Endothelial cell of umbilical vein (primary cell): ENCODE measurements at places on chromosomes 6 and 20. TPM values are rescaled to one million over a fixed set of nuclear protein-coding genes. Genes with fewer than 3 reads are reported as not detected.

- no peak overlapping the region for H3K27ac ChIP-seq
- H3K36me3 ChIP-seq, result no peaks in the 10 kb centered on the region
- H3K4me3 ChIP-seq, result no peak overlapping the region
- no peak for DNase-seq
- H3K4me1 ChIP-seq, result no peaks in the 10 kb centered on the region
Observed at GRCh38 chr6:3471711-3472110, 14.9 kb upstream of the SLC22A23 start.

DNA sequence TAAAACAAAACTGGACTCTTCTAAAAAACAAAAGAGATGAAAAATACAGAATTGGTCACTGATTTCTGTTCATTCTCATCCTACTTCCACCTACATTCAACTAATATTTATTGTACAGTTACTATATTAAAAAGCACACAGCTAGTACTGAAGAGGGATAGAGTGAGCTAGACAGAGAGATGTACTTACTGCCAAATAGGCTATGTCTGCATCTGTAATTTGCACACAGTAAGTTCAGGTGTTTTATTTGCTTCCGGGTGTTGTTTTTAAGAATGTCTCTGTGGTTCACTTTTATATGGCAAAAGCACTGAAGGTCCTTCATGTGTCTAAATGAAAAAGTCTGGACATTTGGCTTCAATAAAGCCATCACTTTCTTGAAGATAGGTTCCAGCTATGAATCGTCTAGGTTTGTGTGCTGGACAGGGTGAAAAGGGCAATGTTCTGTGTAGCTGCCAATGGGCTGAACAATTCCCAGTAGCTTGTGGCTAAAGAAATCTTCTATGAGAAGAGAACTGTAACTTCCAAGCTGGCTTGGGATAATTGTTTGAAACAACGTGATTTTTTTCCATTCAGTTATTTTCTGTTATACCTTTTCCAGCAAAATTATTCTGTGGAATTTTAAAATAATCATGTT, 47.3 kb downstream of the EPB41L2 start:
- no peak overlapping the region for H3K4me3 ChIP-seq
- peak overlapping the region; percentile 40 for H3K27ac ChIP-seq
- no peaks in the 10 kb centered on the region for H3K36me3 ChIP-seq
- peaks cover 38% of the 10 kb centered on the region for H3K4me1 ChIP-seq
- DNase-seq, result peak; percentile 76

GRCh38 chr6:140490081-140490480, 1115.6 kb upstream of the CITED2 start:
- no peaks in the 10 kb centered on the region for H3K36me3 ChIP-seq
- DNase-seq, result no peak
- no peaks in the 10 kb centered on the region for H3K4me1 ChIP-seq
- no peak overlapping the region for H3K27ac ChIP-seq

UFL1 gene
- total RNA-seq, result 18.3 and 19.6 TPM in 2 replicates

DNA sequence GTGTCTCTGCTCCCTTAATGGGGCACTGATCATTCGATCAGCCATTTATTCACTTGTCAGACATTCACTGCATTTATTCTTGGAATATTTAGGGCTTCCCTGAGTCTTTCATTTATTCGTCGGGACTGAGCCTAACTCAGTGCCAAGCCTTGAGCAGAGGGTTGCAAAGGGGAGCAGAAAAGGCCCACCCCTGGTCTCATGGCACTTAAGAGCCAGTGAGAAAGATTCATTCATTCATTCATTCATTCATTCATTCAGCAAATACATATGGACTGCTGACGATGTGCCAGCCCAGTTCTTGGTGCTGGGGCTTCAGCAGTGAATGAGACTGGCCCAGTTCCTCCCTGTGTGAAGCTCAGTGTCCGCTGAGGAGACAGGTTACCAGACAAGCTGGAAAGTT, 36.6 kb downstream of the SIRPA start:
- H3K4me3 ChIP-seq, result no peak overlapping the region
- H3K36me3 ChIP-seq, result no peaks in the 10 kb centered on the region
- H3K4me1 ChIP-seq, result no peaks in the 10 kb centered on the region
- no peaks in the 10 kb centered on the region for H3K27me3 ChIP-seq
- H3K27ac ChIP-seq, result no peak overlapping the region
- no peak for DNase-seq

DNA sequence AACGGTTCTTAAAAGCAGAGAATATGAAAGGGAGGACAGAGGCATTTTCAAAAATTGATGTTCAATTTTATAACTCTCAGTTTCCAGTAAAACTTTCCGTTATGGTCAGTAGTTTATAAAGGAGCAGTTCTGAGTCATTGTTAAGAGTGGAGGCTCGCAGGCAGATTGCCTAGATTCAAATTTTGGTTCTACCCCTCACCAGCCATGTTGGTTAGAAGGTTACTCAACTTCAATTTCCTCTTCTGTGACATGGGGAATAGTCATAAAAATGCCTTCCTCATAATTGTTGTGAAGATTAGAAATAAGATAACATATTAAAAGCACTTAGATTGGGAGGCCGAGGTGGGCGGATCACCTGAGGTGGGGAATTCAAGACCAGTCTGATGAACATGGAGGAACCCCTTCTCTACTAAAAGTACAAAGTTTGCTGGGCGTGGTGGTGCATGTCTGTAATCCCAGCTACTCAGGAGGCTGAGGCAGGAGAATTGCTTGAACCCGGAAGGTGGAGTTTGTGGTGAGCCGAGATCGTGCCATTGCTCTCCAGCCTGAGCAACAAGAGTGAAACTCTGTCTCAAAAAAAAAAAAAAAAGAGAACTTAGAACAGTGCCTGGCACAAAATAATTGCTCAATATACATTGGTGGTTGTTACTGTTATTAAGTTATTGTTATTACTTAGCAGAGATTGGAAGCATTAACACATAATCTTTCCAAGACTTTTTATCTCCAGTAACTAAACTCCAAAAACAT, 348.9 kb downstream of the NRN1 start:
- no peak overlapping the region for H3K27ac ChIP-seq
- H3K4me1 ChIP-seq, result no peaks in the 10 kb centered on the region

PTCRA gene
- not detected in 2 replicates for total RNA-seq

DNA sequence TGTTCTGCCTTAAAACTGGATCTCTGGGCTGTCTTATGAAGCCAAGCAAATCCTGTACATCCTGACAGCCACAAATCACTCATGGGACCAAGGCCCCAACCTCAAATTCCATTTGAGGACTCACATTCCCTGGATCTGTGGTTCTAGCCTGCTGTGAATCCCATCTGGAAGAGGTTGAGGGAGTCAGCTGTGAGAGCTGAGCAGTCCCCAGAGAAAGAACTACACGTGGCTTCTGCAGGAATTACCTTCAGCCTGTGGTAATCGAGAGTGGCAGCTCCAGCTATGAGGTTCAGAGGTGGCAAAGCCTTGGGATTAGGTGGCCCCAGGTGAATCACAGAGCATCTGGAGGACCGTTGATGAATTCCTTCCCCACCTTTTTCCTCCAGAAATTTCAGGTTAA, 245.2 kb downstream of the SLC24A3 start:
- H3K4me1 ChIP-seq, result no peaks in the 10 kb centered on the region
- H3K36me3 ChIP-seq, result no peaks in the 10 kb centered on the region
- DNase-seq, result no peak

GRCh38 chr6:83226517-83226916, 33.4 kb downstream of the RWDD2A start:
- no peaks in the 10 kb centered on the region for H3K27me3 ChIP-seq
- H3K27ac ChIP-seq, result no peak overlapping the region
- H3K4me1 ChIP-seq, result peaks cover 10% of the 10 kb centered on the region
- peak; percentile 46 for DNase-seq
- no peak overlapping the region for H3K4me3 ChIP-seq
- H3K36me3 ChIP-seq, result no peaks in the 10 kb centered on the region

CRISP3 gene
- not detected in 2 replicates for total RNA-seq

IL17A gene
- total RNA-seq, result not detected in 2 replicates

DNA sequence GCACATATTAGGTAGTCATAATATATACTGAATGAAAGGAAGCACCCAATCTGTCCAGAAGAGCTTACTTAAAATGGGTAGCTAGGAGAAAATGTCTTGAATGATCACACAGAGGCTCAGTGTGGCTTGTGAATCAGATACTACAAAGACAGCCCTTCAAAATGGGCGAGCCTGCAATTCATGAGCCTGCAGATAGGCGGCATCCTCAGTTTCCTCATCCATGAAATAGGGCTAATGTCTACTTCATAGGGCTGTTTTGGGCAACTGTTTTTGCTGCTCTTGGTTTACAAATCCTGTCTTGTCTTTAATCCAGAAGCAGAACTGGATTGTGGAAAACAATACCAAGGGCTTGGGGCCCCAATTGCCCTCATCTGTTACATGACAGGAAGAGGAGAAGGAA, 129.3 kb upstream of the KCNK16 start:
- no peaks in the 10 kb centered on the region for H3K27me3 ChIP-seq
- H3K4me3 ChIP-seq, result no peak overlapping the region
- H3K4me1 ChIP-seq, result no peaks in the 10 kb centered on the region
- no peaks in the 10 kb centered on the region for H3K36me3 ChIP-seq
- H3K27ac ChIP-seq, result no peak overlapping the region

GRCh38 chr20:19973961-19974629, 43.1 kb upstream of the NAA20 start:
- peaks cover 13% of the 10 kb centered on the region for H3K36me3 ChIP-seq
- DNase-seq, result peak; percentile 58
- peak overlapping the region; percentile 72 for H3K27ac ChIP-seq
- no peak overlapping the region for H3K4me3 ChIP-seq
- H3K27me3 ChIP-seq, result no peaks in the 10 kb centered on the region

MAPK14 gene
- 50.6 and 54.1 TPM in 2 replicates for total RNA-seq

GRCh38 chr6:44624226-44624625, 236.7 kb downstream of the CDC5L start:
- no peak overlapping the region for H3K4me3 ChIP-seq
- no peaks in the 10 kb centered on the region for H3K27me3 ChIP-seq
- DNase-seq, result no peak
- no peaks in the 10 kb centered on the region for H3K36me3 ChIP-seq
- no peak overlapping the region for H3K27ac ChIP-seq

DNA sequence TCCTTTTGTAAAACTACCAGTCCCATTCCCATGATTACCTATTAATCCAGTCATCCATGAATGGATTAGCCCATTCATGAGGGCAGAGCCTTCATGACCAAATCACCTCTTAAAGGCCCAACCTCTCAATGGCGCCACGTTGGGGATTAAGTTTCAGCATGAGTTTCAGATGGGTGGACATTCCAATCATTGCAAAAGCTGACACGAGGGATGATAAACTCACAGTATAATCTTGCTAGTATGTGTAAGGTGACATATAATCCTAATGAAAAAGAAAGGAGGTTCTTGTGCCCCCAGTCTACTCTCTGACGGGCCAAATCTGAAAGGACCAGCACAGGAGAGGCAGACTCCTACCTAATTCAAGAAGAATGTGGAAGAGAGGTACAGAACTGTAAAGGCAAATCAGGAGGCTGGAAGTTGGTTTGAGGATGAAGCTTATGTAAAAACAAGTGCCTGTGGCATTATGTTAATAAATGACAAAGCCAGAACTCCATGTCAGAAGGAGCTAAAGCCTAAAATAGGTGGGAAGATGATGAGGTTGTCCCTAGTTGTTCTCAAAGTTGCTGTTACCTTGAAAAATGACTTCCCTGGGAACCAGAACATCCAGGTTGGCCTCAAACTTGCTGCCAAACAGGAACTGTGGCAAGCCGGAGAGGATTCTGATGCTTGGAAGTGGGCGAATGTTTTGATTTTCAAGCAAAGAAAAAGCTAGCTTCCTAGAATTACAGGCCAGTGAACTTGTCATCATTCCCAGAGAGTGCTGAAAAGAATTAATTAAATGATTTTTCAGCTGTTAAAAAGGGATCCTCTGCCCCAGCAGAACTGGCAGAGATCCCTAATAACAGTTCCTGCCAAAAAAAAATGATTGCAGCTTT, 106.5 kb upstream of the TIAM2 start:
- H3K27ac ChIP-seq, result no peak overlapping the region
- H3K4me3 ChIP-seq, result no peak overlapping the region
- H3K36me3 ChIP-seq, result no peaks in the 10 kb centered on the region
- no peaks in the 10 kb centered on the region for H3K4me1 ChIP-seq
- DNase-seq, result no peak

XKR7 gene
- 0.04 TPM in 1 of 2 replicates, not detected in the other for total RNA-seq

- peak overlapping the region; percentile 27 for H3K27ac ChIP-seq
- no peak overlapping the region for H3K4me3 ChIP-seq
- H3K36me3 ChIP-seq, result peaks cover 10% of the 10 kb centered on the region
- H3K27me3 ChIP-seq, result no peaks in the 10 kb centered on the region
- peak; percentile 56 for DNase-seq
- H3K4me1 ChIP-seq, result peaks cover 30% of the 10 kb centered on the region
Observed at GRCh38 chr20:10654630-10655029, 19.2 kb downstream of the JAG1 start.

DNA sequence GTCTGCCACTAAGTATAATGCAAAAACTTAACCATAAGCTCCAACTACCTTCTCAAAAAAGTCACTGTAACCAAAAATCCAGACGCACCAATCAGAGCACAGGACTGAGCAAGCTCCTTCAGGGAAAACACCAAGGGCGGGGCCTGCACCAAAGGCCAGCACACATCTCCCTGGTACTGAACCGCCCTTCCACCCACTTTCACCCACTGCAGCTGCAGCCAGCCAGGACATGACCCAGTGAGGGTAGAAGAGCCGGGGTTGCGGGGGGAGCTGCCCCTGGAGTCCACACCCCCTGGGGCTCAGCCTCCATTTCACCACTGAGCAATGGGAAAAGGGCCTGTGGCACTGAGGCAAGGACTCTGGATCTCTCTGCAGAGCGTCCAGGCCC, 54.3 kb downstream of the TAF4 start:
- no peaks in the 10 kb centered on the region for H3K4me1 ChIP-seq
- no peak overlapping the region for H3K4me3 ChIP-seq
- DNase-seq, result no peak
- peaks cover 24% of the 10 kb centered on the region for H3K36me3 ChIP-seq

DNA sequence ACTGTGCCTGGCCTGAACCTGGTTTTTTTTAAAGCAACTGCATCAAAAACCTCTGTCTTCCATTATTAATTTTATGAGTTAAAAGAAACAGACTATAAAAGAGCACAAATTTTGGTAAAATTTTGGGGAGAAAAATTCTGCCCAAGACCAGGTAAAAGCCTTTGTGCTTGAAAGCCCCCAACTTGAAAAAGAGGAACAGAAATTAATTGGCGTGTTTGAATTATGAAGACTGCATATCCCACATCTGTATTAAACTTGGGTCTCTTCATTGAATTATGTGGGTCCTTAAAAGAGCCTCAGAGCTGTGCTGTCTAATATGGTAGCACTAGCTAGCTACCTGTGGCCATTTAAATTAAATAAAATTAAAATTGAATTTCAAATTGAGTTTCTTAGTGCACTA, 41.2 kb downstream of the COL11A2 start:
- H3K27ac ChIP-seq, result no peak overlapping the region
- H3K36me3 ChIP-seq, result no peaks in the 10 kb centered on the region
- DNase-seq, result no peak
- no peak overlapping the region for H3K4me3 ChIP-seq
- peaks cover 27% of the 10 kb centered on the region for H3K27me3 ChIP-seq
- no peaks in the 10 kb centered on the region for H3K4me1 ChIP-seq

NRSN1 gene
- not detected in 2 replicates for total RNA-seq

DNA sequence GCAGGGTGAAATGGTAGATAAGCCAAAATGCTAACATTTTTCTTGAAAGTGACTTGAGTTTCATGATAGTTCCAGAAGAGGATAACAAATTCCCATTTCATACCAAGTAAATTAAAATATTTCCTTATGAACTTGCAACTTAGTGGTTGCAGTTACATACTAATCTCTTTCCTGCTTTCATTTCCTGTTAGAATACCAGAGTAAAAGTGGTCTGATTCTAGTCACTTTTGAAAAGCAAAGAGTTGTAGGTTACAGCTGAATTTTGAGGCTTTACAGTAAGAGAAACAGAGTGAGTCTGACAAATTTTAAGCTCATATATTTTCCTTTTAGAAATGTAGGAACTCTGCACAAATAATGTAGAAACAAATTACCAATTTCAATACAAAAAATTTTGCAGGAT, 117.4 kb downstream of the ZFAND3 start:
- no peak overlapping the region for H3K4me3 ChIP-seq
- H3K4me1 ChIP-seq, result peaks cover 14% of the 10 kb centered on the region
- DNase-seq, result peak; percentile 24
- no peak overlapping the region for H3K27ac ChIP-seq
- no peaks in the 10 kb centered on the region for H3K27me3 ChIP-seq
